Breast epithelium (tissue), 4 donors: ENCODE measurements at places on chromosomes 2 and 18.

GRCh38 chr2:207950063-207950760, 75.1 kb downstream of the PLEKHM3 start:
- no peak overlapping the region for H3K4me3 ChIP-seq
- no peaks in the 10 kb centered on the region for H3K36me3 ChIP-seq
- no peaks in the 10 kb centered on the region for H3K4me1 ChIP-seq
- no peaks in the 10 kb centered on the region for H3K27me3 ChIP-seq

DNA sequence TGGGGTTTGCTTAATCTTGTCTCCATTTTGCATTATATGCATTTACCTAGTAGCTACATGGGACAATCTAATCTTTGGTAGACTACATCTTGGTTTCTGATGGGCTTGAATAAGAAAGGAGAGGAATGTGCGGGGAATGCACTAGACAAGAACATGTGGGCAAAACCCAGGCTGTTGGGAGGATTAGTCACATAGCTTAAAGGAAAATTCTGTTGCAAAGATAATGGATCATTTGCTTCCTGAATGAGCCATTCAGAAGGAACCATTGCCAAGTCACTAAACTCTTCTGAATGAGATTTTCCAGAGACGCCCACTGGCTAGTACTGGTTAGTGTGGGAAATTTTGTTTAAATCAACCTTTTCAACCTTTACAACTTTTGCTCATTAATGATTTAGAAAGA, 84.8 kb downstream of the OSBPL6 start:
- H3K36me3 ChIP-seq: no peaks in the 10 kb centered on the region
- no peak overlapping the region for H3K4me3 ChIP-seq
- peaks cover 7% of the 10 kb centered on the region for H3K4me1 ChIP-seq
- no peak for DNase-seq
- H3K27ac ChIP-seq: no peak overlapping the region

GRCh38 chr2:223019987-223020717, 31.8 kb upstream of the KCNE4 start:
- DNase-seq: no peak
- H3K27me3 ChIP-seq: no peaks in the 10 kb centered on the region
- H3K4me3 ChIP-seq: no peak overlapping the region
- H3K36me3 ChIP-seq: no peaks in the 10 kb centered on the region

DNA sequence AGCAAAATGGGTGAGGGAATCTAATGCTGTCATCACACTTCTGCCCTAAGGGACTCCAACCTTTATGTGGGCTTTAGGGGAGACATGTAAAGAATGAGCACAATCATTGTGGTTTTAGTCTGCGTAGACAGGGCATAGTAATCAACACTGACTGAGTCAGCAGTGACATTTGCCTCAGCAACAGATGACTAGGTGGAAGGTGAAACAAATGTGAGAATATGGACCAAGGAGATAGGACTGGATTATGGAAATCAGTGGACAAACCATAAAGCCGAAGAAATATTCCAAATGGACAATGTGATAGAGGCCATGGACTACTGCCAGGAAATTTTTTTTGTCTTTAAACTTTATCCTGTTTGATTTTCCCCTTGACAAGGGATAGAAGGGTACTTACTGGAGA, 83.9 kb downstream of the PDK1 start:
- H3K4me1 ChIP-seq: no peaks in the 10 kb centered on the region
- no peak for DNase-seq
- no peak overlapping the region for H3K4me3 ChIP-seq
- H3K27me3 ChIP-seq: no peaks in the 10 kb centered on the region
- H3K36me3 ChIP-seq: no peaks in the 10 kb centered on the region

- peak; percentile 98 for DNase-seq
- peak within 1 kb of the TSS; percentile 82 for H3K4me3 ChIP-seq
- H3K36me3 ChIP-seq: no peaks in the 10 kb centered on the region
Observed at GRCh38 chr18:48538531-48539405, at the start of gene CTIF. Gene CTIF (plus strand): TSS chr18:48539031. CDS start chr18:48619566, 80,535 bp downstream.

DNA sequence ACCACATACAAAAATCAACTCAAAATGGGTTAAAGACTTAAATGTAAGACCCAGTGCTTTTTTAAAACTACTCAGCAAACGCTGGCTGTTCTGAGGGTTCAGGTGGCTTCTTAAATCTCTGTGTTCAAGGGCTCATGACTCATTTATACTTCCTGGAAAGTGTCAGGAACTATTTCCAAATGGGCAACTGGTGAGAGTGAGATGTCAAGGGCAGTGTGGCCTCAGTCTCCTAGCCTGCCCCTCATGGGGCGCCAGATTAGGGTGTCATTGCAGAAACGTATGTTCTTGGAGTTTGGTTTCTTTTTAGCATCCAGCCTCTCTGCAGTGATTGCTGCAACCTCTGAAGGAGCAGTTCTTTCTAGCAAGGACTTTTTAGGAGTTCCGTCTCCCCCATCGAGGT, 485.4 kb downstream of the TNS1 start:
- no peaks in the 10 kb centered on the region for H3K4me1 ChIP-seq
- no peak for DNase-seq
- no peaks in the 10 kb centered on the region for H3K27me3 ChIP-seq
- H3K27ac ChIP-seq: no peak overlapping the region
- no peak overlapping the region for H3K4me3 ChIP-seq
- no peaks in the 10 kb centered on the region for H3K36me3 ChIP-seq

GRCh38 chr2:47155091-47155876, at the start of gene STPG4:
Gene STPG4 (minus strand): TSS chr2:47155308. CDS start chr2:47155251, 57 bp downstream.
- H3K4me3 ChIP-seq: no peak within 1 kb of the TSS
- H3K4me1 ChIP-seq: no peaks in the 10 kb centered on the region
- H3K27ac ChIP-seq: no peak within 1 kb of the TSS

DNA sequence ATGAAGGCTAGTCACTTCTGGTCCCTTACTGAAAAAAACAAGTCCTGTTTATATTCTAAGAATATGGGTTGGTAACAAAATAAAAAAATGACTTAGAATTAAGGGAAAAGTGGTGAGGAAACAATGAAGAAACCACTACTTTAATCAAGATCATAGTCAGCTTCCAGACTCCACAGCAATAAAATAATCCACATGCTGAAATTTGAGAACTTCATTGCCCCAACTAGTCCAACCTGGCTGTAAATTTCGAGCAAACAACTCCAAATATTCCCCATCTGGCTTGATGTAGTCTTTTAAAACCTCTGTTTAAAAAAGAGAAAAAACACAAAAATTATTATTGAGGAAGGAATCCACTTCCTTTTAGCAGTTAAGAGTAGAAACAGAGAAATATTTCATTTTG, 32.5 kb downstream of the METTL4 start:
- DNase-seq: no peak
- no peak overlapping the region for H3K4me3 ChIP-seq
- H3K4me1 ChIP-seq: no peaks in the 10 kb centered on the region

GRCh38 chr2:24221343-24222050, 46.6 kb downstream of the FAM228A start:
- no peak overlapping the region for H3K4me3 ChIP-seq
- no peak for DNase-seq
- H3K27ac ChIP-seq: no peak overlapping the region
- H3K36me3 ChIP-seq: no peaks in the 10 kb centered on the region

DNA sequence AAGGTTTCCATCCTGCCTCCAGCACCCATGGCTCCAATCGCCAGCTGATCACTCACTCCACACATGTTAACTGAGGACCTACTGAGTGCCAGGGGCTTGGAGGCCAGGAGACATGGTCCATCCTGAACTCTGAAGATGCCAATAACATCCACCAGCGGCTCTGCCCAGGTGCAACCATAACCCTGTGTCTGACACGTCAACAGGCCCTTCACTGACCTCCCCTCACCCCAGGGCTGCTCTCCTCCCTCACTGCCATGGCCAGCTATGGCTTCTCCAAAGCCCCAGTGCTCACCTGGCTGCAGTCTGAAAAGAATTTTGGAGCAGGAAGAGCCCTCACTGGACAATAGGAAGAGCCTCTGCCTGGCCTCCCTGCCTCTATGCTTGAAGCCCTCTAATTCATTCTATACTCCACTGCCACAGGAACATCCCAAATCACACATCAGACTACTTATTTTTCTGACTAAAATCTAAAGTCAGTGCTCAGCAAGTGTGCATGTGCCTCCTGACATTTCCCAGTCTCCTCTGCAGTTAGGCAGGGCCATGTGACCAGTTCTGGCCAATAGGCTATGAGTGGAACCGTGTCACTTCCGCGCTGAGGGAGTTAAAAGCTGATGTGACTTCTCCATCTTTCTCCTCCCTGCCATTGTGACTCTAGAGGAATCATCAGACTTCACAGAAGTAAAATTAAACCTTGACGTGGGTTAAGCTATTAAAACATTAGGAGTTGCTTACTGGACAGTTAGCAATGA, 37.2 kb downstream of the ZBTB7C start:
- no peak overlapping the region for H3K4me3 ChIP-seq
- H3K27ac ChIP-seq: peak overlapping the region; percentile 71
- H3K27me3 ChIP-seq: no peaks in the 10 kb centered on the region
- DNase-seq: no peak

- H3K36me3 ChIP-seq: no peaks in the 10 kb centered on the region
- no peaks in the 10 kb centered on the region for H3K4me1 ChIP-seq
- DNase-seq: peak; percentile 24
Observed at GRCh38 chr18:39799006-39799405, 2156.0 kb upstream of the PIK3C3 start.

- H3K4me1 ChIP-seq: no peaks in the 10 kb centered on the region
- DNase-seq: no peak
- H3K27ac ChIP-seq: no peak overlapping the region
- no peak overlapping the region for H3K4me3 ChIP-seq
- H3K27me3 ChIP-seq: no peaks in the 10 kb centered on the region
Observed at GRCh38 chr18:3466872-3467271, 16.9 kb downstream of the TGIF1 start.

DNA sequence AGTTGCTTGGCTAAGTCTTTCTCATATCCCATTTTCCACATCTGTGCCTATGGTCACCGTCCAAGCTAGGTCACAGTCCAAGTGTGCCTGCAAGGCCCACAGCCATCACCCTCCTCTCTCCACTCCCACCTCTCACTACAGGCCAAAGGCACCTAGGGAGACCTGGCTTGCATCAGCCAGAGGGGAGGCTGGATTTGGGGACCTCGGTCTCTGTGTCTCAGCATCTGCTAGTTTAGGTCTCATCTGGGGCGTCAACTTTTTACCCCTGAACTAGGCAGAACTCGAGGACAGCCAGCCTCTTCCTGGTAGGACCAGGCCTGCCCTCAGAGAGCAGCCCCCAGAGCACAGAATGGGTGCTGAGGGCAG, 217.1 kb downstream of the DYSF start:
- DNase-seq: no peak
- H3K27ac ChIP-seq: no peak overlapping the region
- H3K36me3 ChIP-seq: no peaks in the 10 kb centered on the region
- no peaks in the 10 kb centered on the region for H3K4me1 ChIP-seq
- H3K27me3 ChIP-seq: no peaks in the 10 kb centered on the region

GRCh38 chr2:108909275-108909823, 79.7 kb downstream of the EDAR start:
- no peaks in the 10 kb centered on the region for H3K27me3 ChIP-seq
- no peaks in the 10 kb centered on the region for H3K4me1 ChIP-seq
- H3K27ac ChIP-seq: no peak overlapping the region
- no peaks in the 10 kb centered on the region for H3K36me3 ChIP-seq

DNA sequence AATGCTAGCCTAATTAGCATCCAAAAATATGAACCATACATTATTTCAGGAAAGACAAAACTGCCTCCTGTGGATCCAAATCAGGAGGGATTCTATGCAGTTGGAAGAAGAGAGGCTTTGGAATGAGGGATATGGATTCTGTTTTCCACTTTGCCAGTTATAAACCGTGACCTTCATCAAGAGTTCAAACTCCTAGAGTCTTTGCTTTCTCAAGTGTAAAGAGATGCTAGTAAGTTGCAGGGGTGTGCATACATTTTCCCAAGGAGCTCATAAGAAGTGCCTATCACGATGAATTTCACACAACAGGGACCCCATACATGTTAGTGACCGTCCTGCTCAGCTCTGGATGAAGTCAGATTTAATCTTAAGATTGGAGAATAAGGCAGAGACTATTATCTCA, 542.5 kb downstream of the SOX11 start:
- no peak overlapping the region for H3K4me3 ChIP-seq
- H3K36me3 ChIP-seq: no peaks in the 10 kb centered on the region
- no peaks in the 10 kb centered on the region for H3K4me1 ChIP-seq
- H3K27me3 ChIP-seq: no peaks in the 10 kb centered on the region
- no peak overlapping the region for H3K27ac ChIP-seq

DNA sequence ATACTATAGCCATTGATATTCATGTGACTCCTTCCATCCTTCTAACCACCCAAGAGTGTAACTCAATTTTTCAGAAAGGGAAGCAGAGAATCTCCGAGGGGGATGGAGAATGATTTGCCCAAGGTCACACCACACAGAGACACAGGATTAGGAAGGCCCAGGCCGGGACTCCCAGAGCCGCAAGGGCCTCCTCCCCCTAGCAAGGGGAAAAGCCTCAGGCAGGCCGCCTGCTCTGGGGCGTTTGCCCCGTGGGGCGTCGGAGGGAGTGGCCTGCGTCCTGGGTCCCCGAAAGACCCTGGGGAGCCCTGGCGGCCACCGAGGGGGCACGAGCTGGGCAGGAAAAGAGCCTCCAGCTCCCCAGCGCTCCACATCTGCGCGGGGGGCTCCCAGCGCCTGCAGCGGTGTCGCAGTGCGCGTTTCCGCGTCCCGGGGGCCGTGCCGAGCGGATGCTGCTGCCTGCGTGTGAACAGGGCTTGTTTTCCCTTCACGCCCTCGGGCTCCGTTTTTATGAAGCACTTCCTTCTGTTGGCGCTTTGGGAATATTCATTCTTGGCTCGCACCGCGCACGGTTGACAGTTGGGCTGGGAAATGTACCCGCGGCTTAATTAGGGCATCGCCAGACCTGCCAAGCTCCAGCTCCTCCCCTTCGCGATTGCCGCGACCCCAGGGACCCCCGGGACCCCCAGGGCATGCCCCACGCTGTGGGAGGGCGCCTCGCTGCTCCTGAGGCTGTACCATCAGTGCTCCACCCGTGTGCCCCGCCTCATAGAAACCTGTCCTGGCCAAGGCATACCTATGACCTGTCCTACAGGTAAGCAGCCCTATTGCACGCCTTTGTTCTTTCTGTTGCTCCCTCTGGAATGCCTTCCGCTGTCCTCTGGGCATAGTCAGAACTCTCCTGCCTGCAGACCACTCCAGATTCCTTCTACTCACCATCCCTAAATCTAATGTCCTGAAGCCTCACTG, 158.9 kb upstream of the GLI2 start:
- no peaks in the 10 kb centered on the region for H3K27me3 ChIP-seq
- H3K4me3 ChIP-seq: peak overlapping the region; percentile 23
- H3K36me3 ChIP-seq: no peaks in the 10 kb centered on the region
- DNase-seq: peak; percentile 57

- H3K27ac ChIP-seq: peak overlapping the region; percentile 41
- H3K27me3 ChIP-seq: no peaks in the 10 kb centered on the region
- no peaks in the 10 kb centered on the region for H3K36me3 ChIP-seq
- DNase-seq: no peak
- H3K4me1 ChIP-seq: peaks cover 27% of the 10 kb centered on the region
- peak overlapping the region; percentile 62 for H3K4me3 ChIP-seq
Observed at GRCh38 chr2:74001781-74002504, 17.2 kb downstream of the TET3 start.
